ENCODE measurements at places on chromosomes 2 and 18.

DNA sequence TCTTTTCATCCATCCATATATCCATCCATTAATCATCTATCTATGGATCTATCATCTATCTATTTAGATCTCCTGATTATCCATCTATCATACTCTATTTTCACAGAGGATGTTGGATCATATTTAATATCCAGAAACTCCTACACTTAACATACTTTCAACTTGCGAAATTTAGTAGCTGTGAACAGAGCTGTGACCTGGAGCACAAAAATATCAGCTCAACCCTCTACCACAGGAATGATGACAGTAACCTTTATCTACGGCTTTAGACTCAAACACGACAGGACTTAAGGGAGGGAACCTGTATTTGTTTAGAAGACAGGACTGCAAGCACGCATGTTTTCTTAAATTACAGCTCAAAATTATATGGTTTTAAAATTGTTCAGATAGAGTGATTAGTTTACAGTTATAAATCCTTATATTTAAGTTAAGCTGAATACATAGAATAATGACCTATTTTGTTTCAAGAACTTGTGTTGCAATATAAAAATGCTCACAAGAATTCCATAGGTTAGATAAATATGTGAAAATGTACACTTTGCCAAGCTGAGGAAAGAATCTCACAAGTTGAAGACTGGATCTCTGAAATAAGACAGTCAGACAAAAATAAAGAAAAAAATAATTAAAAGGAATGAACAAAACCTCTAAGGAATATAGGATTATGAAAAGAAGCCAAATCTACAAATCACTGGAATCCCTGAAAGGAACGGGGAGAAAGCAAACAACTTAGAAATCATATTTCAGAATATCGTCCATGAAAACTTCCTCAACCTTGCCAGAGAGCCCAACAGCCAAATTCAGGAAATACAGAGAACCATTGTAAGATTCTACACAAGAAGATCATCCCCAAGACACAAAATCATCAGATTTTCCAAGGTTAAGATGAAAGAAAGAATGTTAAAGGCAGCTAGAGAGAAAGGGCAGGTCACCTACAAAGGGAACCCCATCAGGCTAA, 142.0 kb downstream of the COL6A3 start:
- DNase-seq: peak; percentile 70

DNA sequence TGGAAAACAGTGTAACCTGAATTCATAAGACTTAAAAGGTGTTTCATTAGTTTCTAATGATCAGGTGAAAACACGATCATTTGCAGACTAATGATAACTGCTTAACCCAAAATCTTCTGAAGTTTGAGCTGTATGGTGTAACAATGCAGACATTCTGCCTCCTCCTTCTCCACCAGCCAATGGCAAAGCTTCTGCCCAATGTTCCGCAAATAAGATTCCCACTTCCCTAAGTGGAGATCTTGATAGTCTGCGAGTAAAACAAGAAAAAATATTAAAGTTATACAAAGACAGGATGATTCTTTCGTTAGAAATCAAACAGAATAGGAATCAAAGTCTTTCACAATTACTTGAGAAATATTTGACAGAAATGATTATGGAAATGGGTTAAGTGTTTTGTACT, 8.1 kb downstream of the C2orf42 start:
- DNase-seq: no peak

DNA sequence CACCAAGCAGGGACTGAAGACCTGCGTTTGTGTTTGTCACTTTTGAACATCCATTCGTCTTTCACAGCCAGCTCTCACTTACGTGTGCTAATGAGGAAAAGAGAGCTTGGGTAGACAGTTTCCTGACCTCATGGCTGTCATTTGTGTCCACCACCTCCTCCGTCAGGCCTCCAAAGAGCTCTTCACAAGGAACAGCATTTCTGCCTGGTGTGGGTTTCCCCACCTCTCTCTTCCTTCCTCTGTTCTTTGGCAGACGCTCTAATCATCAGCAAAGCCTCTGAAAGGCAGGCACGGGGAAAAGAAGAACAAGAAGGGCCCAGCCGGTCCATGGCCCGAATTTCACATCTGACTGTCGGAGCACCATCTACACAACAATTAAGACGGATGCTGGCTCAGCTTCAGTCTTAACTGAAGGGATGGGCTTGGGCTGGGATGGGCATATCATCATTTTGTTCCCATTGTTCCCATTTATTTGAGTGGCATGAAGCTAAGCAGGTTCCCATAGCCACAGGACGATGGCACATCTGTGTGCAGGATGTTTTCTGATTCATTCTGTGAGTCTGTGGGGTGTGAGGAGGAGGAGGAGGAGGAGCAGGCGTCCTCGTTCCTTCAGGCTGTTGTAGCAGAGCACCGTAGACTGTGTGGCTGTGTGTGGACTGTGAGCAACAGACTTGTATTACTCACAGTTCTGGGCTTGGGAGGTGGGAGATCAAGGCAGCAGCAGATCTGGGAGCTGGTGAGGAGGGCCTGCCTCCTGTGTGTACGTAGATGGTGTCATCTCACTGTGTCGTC, 66.4 kb downstream of the TSHZ1 start:
- peak; percentile 86 for DNase-seq

DNA sequence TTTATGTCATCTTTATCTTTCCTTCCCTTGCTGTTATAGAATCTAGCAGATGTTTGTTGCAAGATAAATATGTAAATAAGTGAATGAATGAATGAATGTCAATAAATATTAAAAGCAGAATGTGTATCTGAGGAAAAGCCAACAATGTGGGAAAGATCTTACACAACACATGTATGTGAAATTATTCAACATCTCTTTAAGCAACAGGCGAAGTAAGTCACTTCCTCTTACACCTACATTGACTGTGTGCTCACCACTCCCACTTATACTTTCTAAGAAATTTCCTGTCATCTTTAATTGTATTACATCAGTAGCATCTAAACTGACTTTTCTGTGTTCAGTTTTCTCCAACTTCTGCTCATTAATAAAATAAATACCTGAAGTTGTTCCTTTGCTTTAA, 43.0 kb downstream of the RAD51AP2 start:
- no peak for DNase-seq

GRCh38 chr2:128498589-128498988, 179.9 kb upstream of the HS6ST1 start:
- DNase-seq: peak; percentile 31

- DNase-seq: no peak
Measured at GRCh38 chr2:226403369-226403768, 396.3 kb downstream of the IRS1 start.

GRCh38 chr2:196931555-196931954, 5.0 kb upstream of the PGAP1 start:
- no peak for DNase-seq
